ENCODE measurements at places on chromosomes 2 and 18. TPM values are rescaled to one million over a fixed set of nuclear protein-coding genes. Genes with fewer than 3 reads are reported as not detected.

The FAM124B gene
- total RNA-seq, result 0.47 TPM

The SPATA3 gene
- not detected for total RNA-seq

The ADNP2 gene
- 18.6 TPM for total RNA-seq

The IL36RN gene
- not detected for total RNA-seq

The MOCOS gene
- total RNA-seq, result 1.5 TPM

The CNGA3 gene
- total RNA-seq, result 7.0 TPM
